ENCODE measurements at places on chromosomes 2 and 18.

GRCh38 chr2:240579771-240580614 lies 6.5 kb upstream of the CAPN10 start:
- H3K36me3 ChIP-seq: peaks cover 8% of the 10 kb centered on the region
- H3K27ac ChIP-seq: peak overlapping the region; percentile 50
- peak overlapping the region; percentile 52 for H3K4me3 ChIP-seq
- peak; percentile 55 for DNase-seq
- peaks cover 58% of the 10 kb centered on the region for H3K4me1 ChIP-seq

- H3K27ac ChIP-seq: peak overlapping the region; percentile 81
- DNase-seq: no peak
- no peaks in the 10 kb centered on the region for H3K36me3 ChIP-seq
Observed at GRCh38 chr2:234438305-234438977, 58.4 kb downstream of the ARL4C start.

- no peak for DNase-seq
- H3K36me3 ChIP-seq: no peaks in the 10 kb centered on the region
- no peaks in the 10 kb centered on the region for H3K27me3 ChIP-seq
- H3K4me3 ChIP-seq: no peak overlapping the region
- H3K27ac ChIP-seq: no peak overlapping the region
Observed at GRCh38 chr2:51997571-51997970, 965.6 kb upstream of the NRXN1 start.

GRCh38 chr2:9556121-9556743 lies 602 bp upstream of the ADAM17 start:
- no peak for DNase-seq
- H3K4me3 ChIP-seq: peak overlapping the region; percentile 95
- H3K4me1 ChIP-seq: peaks cover 49% of the 10 kb centered on the region

DNA sequence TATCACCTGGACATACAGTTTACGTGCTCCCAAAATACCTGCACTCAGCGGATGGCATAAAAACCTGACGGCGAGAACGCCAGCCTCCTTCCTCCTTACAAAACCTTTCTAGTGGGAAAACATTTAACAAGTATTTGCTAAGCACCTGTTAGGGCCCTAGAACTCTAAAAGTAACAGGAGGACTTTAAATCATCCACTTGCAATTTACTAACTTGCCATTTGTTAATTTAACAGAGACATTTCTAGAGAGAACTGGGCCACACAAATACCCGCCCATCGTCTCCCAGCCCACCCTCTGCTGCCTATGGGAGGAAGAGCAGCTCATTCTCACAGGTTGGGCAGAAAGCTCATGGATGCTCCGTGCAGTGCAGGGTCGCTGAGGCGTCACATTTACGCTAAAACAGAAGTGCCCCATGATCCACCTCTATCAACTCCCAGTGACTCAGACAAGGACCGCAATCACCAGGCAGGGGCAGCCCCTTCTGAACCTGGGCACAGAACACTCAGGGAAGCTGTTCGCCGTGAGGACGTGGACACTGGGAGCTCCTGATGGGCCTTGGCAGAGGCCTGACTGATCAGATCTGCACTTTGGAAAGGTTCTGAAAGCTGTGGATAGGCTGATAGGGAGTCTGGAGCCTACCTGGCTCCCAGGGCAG lies 106.9 kb downstream of the HDAC4 start:
- DNase-seq: no peak
- H3K27me3 ChIP-seq: peaks cover 7% of the 10 kb centered on the region
- no peaks in the 10 kb centered on the region for H3K36me3 ChIP-seq
- no peak overlapping the region for H3K4me3 ChIP-seq
- H3K4me1 ChIP-seq: peaks cover 58% of the 10 kb centered on the region
- peak overlapping the region; percentile 62 for H3K27ac ChIP-seq

Measured in immature natural killer cell (primary cell).